Fibroblast of skin of right biceps (primary cell): ENCODE measurements at places on chromosomes 5 and 9.

DNA sequence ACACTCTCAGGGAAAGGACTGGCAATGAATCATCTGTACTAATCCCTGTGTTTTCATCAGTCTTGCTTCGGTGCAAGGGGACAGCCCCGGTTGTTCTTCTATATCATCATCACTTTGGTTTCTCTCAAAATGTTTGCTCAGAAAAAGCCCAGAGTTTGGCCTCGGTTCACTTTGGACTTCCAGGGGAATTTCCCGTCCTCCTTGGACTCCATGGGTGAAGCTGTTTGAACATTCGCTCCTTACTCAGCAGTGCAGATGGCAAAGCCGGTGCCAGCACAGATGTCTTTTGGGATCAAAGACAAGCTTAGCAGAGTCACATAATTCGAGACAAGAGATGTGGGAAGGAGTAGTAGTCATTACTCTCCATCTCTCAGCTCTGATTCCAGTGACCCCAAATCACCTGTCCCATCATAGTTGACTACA is 69.8 kb upstream of the TNFSF8 start:
- DNase-seq: peak; percentile 13

DNA sequence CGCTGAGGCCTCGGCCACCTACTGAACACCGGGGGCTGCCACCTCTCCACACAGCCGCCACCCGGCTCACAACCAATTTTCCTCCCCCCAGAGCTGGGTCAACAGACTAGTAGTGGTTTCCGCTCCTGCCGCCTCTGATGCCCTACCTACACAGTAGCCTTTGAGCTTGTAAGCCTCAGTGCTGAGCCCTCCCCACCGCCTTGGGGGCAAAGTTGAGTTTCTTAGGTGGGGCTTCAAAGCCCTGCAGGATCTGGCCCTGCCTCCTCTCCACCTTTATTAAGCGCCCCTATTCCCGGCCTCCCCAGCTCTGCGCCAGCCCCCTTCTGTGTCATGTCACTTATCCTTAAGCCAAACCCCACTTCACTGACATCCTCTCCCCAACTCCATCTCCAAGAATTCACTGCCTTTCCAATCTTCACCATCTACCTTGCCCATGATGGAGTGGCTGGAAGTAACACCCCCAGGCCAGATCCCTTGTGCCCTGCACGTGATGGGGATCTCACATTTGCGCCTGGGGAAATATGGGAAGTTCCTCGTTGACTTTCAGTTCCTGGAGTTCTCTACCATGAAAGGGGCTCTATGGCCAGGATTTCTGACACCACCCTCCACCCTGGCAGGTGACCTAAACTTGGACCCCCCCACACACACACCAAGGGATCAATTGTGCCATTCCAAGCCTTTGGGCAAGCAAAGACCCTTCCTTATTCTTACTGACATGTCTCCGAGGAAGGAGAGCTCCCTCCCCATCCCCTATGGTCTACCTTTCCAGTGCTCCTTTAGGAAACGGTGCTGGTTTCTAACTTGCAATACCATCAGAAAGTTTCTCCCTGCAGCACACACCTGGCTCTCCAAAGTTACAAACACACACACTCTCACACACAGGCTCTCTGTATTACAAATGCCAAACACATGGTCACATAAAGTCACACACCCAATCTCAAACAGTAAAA is 2.7 kb upstream of the CNTFR start:
- no peak for DNase-seq

- DNase-seq: no peak
Observed at GRCh38 chr5:93578813-93579691, 2.0 kb downstream of the NR2F1-AS1 start.

- peak; percentile 34 for DNase-seq
Observed at GRCh38 chr5:108472237-108472636, 90.3 kb upstream of the FBXL17 start.

DNA sequence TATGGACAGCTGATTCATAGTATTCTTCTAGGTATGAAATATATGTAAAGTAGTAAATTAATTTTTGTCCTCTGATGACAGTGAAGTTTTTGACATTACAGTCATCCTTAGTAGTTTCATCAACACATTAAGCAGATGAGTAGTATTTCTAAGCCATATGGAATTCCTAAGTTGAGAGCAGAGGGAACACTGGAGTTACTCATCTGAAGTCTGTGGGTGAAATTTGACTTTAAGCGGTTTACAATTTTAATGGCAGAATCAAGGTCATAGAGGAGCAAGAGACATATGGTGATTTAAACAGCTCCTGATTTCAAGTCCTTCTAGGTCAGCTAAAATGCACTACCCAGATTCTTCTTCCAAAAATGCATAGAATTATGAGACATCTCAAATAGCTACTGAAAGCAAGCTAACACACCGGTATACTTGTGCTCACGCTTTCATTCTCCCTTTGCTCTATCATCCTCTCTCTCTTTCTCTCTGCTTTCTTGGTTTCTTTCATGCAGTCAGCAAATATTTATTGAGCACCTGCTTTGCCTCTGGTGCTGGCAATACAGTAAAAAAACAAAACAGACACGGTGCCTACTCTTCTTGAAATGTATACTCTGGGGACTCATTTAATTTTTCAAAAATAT is 235.9 kb downstream of the FER start:
- DNase-seq: peak; percentile 78

GRCh38 chr9:7370988-7371387 is 428.6 kb downstream of the DMAC1 start:
- no peak for DNase-seq

DNA sequence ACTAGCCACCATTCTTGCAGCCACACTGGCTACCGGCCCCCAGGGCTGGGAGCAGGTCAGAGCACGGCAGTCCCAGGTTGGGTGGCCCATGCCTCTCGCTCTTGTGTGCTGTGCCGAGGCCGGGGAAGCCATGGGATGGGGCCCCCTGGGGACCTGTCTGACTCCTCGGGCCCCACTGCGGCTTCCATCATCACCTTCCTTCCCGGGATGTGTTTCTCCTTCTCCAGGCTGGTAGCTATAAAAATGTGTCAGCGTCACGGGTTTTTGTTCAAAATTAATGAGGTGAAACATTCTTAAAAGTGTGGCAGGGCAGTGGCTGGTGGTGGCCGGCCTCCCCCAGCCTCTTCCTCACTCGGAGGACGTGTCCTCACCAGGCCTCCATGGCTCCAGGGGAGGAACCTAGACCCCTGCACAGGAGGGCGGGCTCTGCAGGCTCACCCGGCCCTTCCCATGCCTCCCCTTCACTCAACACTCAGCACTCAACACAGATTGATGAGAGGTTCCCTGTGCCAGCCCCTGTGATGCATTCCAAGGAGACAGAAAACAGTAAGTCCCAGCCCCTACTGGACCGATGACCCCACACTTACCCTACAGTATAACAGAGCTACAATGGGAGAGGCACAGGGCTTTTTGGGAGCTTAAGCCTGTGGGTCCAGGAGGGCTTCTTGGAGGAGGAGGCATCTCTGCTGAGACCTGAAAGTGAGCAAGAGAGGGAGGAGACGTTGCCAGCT is 43.2 kb downstream of the PTGES start:
- DNase-seq: peak; percentile 73

GRCh38 chr5:126143622-126144021 is 279.6 kb upstream of the GRAMD2B start:
- DNase-seq: no peak

DNA sequence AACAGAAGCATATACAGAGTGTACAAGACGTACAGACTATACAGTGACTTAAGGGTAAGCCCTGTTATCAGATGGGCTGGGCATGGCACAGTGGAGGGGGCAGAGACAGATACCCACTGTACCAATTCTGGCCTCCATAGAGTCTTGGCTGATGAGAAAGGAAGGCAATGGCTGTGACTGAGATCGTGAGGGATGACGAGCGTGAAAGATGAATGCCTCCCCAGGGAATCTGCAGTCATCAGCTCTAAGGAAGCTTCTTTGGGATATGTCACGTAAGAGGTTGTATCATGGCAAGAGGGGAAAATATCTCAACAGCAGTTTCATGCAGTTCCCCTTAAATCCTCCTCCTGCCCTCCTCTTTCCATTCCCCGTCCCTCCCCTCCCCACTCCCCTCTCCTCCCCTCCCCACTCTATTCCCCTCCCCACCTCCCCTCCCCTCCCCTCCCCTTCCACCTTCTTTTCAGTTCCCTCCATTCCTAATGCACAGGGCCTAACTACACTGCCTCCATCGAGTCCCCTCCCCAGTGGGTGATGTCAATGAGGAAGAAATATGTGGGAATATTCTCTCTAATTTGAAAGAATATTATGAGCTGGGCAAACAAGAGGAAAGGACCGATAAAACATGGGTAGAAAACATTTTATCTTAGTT is 226.4 kb upstream of the DAP start:
- DNase-seq: peak; percentile 24

DNA sequence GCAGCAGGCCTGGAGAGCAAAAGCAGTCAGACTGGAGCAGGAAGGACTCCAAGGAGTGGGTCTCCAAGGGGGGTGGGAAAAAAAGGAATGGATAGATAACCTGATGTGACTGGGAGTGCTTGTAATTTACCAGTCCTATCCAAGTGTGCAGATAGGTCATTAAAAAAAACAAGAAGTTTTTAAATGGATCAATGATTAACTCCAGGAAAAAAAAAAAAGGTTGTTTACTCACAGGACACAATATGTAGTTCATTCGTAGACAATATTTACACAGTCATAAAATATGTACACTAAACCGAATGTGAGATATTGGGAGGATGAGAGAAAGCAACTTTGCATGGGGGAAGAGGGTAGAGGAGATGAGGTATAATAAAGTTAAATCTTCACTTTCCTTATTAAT is 20.4 kb downstream of the ZBTB5 start:
- DNase-seq: no peak

DNA sequence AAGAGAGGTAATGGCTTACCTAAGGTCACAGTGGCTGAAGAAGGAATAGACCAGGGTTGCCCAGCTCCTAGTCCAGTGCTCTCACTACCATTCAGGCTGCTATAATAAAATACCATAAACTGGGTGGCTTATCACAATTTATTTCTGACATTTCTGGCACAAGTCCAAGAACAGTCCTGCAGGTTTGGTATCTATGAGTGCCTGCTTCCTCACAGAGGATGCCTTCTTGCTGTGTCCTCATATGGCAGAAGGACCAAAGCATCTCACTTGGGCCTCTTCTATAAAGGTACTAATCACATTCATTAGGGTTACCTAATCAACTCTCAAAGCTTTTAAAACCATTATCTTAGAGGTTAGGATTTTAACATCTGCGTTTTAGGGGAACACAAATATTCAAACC is 17.2 kb downstream of the STARD4 start:
- no peak for DNase-seq

DNA sequence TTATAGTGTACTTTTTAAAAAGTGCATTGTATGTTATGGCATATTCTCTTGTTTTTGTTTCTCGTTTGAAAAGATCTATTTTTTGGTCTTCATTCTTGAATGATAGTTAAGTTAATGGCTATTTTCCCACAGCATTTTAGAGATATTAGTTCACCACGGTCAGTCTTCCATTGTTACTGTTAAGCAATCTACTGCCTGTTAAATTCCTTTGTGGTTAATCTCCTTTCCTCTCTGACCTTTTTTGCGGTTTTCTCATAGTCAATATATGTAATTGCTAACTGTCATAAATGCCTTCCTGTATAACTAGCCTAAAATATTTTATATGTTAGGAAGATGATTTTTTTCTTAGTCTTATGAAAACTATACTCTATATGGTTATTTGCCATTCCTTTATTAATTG is 250.8 kb upstream of the FBXL7 start:
- DNase-seq: peak; percentile 87

GRCh38 chr9:114482593-114482992 is 22.7 kb downstream of the WHRN start:
- DNase-seq: no peak

DNA sequence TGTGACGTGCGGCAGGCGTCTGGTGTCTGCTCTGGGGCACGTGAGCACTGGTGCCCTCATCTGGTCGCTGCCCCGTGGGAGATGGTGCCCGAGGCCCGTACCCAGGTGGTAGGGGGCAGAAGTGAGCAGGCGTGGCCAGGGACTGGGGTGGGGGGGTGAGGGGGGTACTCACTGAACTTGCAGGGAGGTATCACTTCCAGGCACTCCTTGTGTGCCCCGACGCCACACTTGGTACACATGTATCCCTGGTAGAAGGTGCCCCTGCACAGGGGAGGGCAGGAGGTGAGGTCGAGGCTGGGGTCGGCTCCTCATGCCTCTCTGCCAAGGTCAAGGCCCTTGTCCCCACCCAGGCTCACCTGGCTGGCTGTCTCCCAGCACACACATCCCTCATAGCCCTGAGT is 45.2 kb upstream of the SARDH start:
- DNase-seq: no peak

GRCh38 chr5:78419396-78419795 is 59.0 kb downstream of the SCAMP1 start:
- DNase-seq: no peak

- DNase-seq: no peak
Observed at GRCh38 chr5:100520348-100520747, 14.8 kb upstream of the FAM174A start.

DNA sequence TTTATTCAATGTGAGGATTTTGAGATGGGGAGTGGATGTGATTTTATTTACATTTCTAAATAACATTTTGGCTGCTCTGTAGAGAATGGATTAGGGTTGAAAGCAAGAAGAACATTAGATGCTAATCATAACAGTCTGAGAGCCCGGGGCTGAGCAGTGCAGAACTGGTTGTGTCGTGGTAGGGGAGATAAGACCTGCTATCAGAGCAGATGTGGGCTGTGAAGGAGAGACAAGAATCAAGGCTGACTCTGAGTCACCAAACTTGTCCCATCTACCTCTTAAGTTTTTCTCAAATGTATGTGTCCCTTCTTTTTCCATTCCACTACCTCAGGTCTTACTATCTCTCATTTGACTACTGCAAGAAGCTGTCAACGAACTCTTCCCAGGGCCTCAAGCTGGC is 35.4 kb upstream of the SLC28A3 start:
- no peak for DNase-seq

DNA sequence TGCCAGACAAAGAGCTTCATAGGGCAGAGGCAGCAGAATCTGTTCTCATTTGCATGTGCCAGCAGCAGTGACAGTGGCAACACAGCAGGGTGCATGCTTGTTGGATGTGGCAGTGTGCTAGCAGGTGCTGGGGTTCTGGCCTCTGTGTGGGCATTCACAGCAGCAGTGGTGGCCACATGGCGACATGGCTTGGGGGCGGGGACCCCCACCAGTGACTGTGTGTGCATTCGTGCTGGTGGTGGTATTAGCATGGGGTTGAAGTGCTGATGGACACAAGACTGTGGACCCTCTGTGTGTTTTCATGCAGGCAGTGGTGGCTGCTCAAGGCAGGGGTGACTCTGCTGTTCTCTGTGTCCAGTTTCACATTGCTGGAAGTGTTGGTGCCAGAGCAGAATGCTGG is 183.2 kb upstream of the PDE4D start:
- no peak for DNase-seq
